ENCODE measurements at places on chromosomes 12 and 14.

DNA sequence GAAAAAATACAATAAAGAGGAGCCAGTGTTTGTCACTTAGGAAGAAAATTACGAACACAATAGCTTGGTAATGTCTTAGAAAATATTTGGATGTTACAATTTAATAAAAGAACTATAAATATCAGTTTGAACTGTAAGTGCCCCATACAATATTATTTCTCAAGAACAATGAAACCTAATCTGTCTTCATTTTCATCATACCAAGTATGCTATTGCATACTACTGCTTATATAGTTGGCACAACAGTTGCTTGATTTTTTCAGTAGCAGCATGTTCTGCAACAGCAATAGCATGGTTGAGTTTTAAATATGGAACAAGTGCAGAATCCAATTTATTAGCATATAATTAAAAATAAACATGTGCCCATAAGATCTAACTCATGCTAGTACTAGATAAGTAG lies 564.6 kb downstream of the C12orf50 start:
- DNase-seq, result no peak

- DNase-seq, result no peak
Measured at GRCh38 chr12:110600254-110600653, 13.7 kb upstream of the TCTN1 start.

GRCh38 chr12:87848248-87848868 lies 180.8 kb downstream of the C12orf50 start:
- no peak for DNase-seq

DNA sequence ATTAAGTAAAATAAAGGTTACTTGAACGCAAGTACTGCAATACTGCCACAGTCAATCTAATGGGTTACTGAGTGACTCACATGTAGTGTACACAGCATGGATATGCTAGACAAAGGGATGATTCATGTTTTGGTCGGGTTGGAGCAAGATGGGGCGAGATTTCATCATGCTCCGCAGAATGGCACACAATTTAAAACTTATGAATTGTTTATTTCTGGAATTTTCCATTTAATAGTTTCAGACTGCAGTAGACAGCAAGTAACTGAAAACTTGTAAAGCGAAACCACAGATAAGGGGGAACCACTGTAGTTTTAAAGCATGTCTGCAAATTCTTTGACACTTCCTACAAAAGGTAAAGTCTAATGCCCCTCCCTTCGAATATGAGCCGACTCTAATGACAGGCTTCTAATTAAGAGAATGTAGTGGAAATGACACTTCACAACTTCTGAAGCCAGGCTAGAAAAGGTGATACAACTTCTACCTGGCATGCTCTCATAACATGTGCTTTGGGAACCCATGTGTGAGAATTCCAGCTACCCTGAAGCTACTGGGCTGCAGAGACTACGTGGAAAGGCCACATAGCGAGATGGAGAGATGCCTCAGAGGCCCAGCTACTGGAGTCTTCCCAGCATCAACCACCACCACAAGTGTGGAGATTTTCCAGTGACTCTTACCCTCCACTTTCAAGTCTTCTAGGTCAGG lies 13.9 kb upstream of the TCP11L2 start:
- no peak for DNase-seq

DNA sequence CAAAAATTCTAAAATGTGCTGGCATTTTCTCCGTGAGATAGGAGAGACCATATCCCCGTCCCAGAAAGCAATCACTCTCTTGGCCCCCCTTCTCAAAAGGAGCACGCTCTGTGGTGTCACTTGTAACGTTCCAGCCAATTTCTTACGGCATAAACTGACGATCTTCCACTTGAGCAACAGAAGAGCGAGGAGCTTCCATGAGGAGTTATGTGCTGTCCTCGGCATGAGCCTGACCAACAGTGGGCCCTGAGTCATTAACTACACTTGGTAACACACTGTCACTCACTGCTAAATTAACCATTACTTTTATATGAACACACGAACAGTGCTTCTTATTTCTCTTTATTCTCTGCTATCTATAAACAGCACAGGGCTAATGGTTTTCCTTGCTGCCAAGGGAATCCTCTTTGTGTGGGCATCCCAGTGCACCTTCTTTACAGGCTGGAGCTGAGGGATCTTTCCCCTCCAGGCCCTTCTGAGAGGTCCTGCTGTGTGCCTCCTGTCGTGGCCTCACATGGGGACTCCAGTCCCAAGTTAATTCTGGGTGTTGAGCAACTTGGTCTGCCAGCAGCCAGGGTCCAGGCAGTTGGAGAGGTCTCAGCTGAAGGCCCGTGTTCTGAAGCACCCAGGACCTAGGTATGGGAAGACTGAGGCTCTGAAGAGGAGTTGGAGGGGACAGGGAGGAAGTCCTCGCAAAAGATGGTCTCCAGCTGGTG lies 9.4 kb downstream of the SLC6A13 start:
- no peak for DNase-seq

- no peak for DNase-seq
Measured at GRCh38 chr12:24135158-24135850, 185.8 kb upstream of the SOX5 start.

GRCh38 chr14:61570549-61571290 lies 124.6 kb upstream of the HIF1A start:
- no peak for DNase-seq

DNA sequence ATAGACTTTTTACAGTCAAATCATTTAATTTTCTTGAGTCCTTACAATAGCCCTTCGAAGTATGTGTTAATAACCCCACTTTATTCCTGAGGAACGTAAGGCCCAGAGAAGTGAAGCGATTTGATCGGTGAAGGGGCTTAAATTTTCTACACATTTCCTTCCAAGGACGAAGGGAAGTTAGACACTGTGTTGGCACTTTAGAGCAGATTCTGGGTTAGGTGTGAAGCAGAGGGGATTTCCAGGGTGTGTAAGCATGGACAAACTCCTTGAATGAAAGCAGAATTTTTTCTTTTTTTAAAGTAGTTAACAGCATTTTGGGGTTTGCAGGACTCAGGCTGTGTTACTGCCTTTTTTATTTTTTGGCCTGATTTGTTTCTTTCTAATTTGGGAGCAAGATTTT lies 38.9 kb downstream of the PRORP start:
- DNase-seq, result no peak

GRCh38 chr14:84674636-84675035 lies 855.3 kb upstream of the FLRT2 start:
- no peak for DNase-seq

GRCh38 chr12:76628745-76629144 lies 69.2 kb upstream of the OSBPL8 start:
- no peak for DNase-seq

GRCh38 chr14:82549306-82549990 lies 1015.8 kb upstream of the SEL1L start:
- DNase-seq, result no peak

- DNase-seq, result no peak
Measured at GRCh38 chr12:46368138-46368537, 4.4 kb downstream of the SLC38A2 start.

DNA sequence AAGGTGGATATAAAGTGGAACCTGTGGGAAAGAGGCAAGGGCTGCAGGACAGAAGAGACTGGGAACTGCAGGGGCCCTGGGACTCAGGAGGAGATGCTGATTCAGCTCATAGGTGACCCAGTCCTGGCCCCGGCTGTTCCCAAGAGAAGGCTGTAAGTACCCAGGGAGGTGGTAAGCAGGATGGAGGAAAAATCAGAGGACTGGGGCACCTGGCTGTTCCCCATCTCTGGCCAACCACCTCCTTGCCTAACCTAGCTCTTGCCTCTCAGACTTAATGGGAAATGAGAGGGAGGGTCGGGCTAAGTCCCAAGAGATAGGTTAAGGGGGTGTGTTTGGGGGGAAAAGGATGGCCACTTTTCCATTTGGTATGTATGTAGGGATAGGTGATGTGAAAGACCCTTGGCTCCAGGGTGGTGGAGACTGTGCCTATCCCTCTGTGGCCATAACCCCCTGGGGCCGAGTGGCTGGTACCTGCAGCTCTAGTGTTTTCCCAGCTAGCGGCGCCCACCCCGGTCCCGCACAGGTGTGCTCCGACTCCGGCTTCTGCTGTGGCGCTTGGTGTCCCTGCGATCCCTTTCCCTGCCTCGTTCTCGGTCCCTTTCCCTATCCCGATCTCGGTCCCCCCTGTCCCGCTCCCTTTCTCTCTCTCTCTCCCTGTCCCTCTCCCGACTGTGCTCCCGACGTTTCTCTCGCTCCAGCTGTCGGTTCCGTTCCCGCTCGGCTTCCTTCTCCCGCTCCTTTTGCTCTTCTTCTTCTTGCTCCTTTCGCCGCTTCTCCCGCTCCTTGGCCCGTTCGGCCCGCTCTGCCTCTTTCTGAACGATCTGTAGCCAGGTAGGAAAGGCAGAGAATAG lies 1.6 kb upstream of the CDH24 start:
- DNase-seq, result no peak
